ENCODE measurements at places on chromosomes 3 and 15. TPM values are rescaled to one million over a fixed set of nuclear protein-coding genes. Genes with fewer than 3 reads are reported as not detected.

The SERPINI2 gene
- not detected for total RNA-seq

The ERICH6 gene
- total RNA-seq: 0.49 TPM

The SRGAP3 gene
- 14.4 TPM for total RNA-seq

The SEMA3B gene
- total RNA-seq: 390 TPM

The CDHR4 gene
- 1.6 TPM for total RNA-seq

The CD200 gene
- total RNA-seq: 23.8 TPM

The GOLGA8J gene
- 0.89 TPM for total RNA-seq

GRCh38 chr3:33111581-33111980 is 2.2 kb upstream of the CRTAP start:
- DNase-seq: no peak

- DNase-seq: no peak
Measured at GRCh38 chr15:33461671-33462070, 150.9 kb downstream of the RYR3 start.

- no peak for DNase-seq
Measured at GRCh38 chr3:103410231-103410630, 975.4 kb downstream of the ZPLD1 start.

GRCh38 chr3:135740211-135740610 is 225.3 kb upstream of the PPP2R3A start:
- no peak for DNase-seq

- no peak for DNase-seq
Measured at GRCh38 chr3:145959457-145960088, 201.4 kb downstream of the PLOD2 start.

DNA sequence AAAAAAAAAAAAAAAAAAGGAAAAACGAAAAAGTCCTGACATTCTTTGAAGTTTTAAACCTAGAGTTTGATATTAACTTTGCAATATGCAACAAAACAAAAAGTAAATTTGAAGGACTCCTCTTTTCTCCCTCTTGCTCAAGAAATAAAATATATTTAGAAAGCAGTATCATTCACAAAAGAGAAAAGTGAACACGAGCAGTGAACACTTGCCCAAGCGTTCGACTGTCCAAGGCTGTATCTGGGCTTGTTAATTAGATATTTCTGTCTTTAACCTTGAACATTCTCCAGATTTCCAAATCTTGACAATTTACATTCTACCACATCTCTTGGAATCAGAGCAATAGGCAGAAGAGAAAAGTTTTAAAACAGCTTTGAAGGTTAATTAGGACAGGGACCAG is 357.7 kb downstream of the TIGIT start:
- no peak for DNase-seq

- no peak for DNase-seq
Measured at GRCh38 chr3:150180334-150180733, 209.6 kb upstream of the PFN2 start.

GRCh38 chr3:149784064-149784704 is 8.2 kb downstream of the ANKUB1 start:
- DNase-seq: no peak

GRCh38 chr3:62161371-62161770 is 212.0 kb downstream of the FEZF2 start:
- no peak for DNase-seq

GRCh38 chr3:77055841-77056341 is 16.0 kb downstream of the ROBO2 start:
- no peak for DNase-seq

DNA sequence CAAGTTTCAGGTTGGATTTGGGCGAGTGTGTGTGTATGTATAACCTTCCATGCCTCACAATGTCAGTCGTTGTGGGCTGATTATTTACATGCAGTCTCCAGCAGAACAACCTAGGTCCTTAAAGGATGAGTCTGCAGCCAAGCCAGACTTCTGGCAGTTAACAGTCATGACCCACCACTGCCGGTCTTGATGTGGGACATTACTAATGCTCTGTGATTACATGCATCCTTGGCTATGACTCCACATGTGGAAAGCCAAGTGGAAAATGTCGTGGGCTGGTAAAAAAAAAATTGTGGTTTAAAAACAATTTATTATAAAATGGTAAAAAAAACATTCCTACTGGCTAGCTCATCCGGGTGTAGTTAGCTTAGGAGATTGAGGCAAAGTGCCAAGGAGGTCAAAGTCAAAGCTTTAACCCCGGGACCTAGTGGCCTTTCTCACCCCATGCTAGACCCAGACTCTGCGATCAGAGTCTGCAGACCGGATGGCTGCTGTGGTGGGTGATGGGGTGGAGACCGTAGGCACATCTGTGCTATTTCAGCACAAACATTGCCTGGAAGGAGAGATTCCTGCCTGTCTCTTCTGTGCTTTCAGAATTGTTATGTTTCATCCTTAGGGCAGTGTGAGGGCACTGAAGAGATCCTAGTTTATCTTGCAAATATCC is 6.8 kb downstream of the RARRES1 start:
- DNase-seq: no peak

DNA sequence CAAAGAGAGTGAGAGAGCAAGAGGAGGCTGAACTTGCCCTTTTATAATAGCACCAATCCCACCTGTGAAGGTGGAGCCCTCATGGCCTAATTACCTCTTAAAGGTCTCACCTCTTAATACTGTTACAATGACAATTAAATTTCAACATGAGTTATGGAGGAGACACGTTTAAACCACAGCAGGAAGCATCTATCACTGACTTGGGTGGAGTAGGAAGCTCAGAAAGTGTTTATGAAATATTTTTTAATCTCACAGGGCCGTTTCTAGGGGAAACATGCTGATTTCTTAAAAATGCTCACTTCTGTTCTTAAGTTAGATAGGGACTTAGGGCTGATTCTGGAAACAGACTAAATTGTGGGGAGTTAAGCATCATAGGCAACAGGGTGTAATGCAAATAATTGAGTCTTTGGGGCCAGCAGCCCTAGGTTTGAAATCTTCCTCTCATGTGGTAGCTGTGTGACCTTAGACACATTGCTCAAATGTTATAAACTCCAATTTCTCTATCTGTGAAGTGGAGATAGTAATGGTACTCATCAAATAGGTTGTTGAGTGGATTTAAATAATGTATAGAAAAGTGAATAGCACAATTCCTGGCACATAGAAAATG is 133.3 kb upstream of the KLHL25 start:
- no peak for DNase-seq

DNA sequence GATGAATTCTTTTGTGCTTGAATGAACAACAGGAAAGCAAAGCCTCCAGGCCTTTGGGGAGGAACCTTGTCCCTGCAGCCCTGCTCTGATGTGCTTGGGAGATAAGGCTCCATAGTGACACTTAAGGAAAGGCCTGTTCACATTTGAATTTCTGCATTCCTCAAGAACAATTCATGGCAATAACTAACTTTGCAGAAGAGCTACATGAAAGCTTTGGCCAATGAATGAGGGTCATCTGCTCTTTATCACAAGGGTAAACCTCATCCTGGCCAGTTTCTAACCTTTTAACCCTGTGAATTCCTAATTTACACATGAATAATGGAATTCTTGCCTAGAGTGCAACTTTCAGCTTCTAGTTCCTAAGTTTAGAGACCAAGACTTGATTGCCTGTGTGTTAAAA is 5.6 kb downstream of the PRTG start:
- DNase-seq: no peak

GRCh38 chr3:129845956-129846355 is 47.6 kb downstream of the TMCC1 start:
- DNase-seq: no peak

DNA sequence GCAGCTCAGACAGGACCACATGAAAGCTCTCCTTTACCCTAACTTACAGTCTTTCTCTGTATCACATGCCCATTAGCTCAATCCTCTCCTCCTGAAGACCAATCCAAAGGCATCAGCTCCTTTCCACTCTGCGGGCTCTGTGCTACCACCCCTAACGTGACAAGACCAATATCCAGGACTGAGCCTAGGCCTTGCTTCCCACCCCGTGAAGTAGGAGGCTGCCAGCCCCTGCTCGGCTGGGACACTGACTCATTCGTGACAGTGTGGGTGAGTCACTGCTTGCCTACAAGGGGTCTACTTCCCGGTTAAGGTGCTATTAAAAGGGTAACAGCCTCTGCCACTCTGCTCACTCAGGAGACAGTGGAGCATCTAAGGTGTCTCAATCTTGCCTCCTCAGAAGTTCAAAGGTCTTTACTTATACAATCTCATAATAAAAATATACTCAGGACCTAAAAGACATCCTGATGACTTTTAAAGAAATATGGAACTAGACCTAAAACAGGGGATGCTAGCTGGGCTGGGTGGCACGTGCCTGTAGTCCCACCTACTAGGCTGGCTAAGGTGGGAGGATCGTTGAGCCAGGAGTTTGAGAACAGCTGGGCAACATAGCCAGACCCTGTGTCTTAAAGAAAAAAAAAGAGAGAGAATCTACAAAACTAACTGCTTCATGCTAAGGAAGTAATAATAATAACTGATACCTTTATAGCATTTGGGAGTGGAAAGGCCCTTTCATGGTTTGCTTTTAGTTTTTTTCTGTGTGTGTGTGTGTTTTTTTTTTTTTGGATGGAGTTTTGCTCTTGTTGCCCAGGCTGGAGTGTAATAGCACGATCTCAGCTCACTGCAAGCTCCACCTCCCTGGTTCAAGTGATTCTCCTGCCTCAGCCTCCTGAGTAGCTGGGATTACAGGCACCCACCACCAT is 55.0 kb downstream of the TMEM44 start:
- DNase-seq: no peak
